ENCODE measurements at places on chromosomes 6 and 20.

GRCh38 chr6:36128073-36128472, 2.2 kb upstream of the MAPK13 start:
- no peak for DNase-seq

DNA sequence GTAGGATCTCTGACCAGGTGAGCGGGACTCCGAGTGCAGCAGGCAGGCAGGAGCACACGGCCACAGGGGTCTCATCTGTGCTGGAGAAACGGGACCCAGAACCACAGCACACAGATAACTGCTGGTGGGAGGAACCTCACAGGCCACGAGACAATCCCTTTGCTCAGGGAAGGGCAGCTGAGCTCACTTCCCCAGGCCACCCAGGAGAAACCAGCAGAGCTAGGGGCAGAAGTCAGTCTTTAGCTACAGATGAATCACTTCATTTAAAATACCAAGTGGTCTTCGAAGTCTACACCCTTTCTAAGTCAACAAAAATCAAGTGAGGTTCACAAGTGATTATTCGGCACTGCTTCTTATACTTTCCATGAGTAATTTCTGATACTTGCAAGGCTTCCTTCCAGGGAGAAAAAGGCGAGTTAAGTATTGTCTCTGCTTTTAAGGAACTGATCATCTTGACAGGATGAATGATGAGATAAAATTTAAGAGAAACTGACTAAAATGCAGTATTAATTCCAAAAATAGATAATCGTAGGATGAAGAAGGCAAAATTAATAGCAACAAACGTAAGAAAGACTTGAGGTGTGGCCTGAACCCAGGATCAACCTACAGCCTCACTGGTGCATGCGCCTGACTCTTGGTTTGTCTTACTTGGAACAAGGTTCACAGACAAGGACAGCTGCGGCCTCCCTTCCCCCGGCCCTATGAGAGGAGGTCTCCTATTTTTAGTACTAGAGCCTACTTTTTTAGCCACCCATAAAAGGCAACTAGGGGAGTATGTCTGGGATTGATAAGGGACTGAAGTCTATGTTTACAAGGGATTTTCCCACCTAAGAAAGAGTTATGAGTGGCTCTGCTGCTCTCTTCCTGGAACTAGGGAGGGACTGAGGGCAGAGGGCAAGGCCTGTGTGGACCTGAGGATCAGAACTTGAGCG, 233.6 kb downstream of the TTLL2 start:
- DNase-seq, result no peak

GRCh38 chr6:33604941-33605854, 15.9 kb upstream of the ITPR3 start:
- DNase-seq, result peak; percentile 34

GRCh38 chr20:37071481-37071911, 24.3 kb downstream of the RBL1 start:
- DNase-seq, result peak; percentile 55

DNA sequence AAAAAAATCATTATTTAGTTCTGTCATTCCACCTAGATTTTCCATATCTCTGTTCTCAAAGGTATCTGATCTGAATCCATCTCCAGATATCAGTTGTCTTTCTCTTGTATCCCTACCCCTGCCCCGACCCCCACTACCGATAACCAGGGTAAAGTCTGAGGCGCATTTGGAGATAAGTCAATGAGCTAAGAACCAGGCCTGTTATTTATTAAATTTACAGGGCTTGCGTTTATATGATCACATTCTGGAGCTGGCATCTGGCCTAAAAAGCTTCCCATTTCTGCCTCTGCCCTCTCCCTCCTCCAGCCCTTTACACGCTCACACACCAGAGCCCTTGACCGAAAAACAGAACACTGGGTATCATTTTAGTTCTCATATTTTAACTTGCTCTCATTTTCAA, 144.7 kb downstream of the ALDH8A1 start:
- no peak for DNase-seq

GRCh38 chr6:72974276-72974675, 251.0 kb downstream of the KHDC1L start:
- no peak for DNase-seq

- DNase-seq, result no peak
Observed at GRCh38 chr6:32132110-32132509, 2.0 kb upstream of the FKBPL start.

GRCh38 chr6:103255132-103255531, 1604.6 kb downstream of the HACE1 start:
- no peak for DNase-seq

GRCh38 chr6:137121401-137121997, 51.9 kb downstream of the IL22RA2 start:
- no peak for DNase-seq

GRCh38 chr6:141482796-141483597, 649.7 kb upstream of the GJE1 start:
- DNase-seq, result peak; percentile 66

All from fibroblast of mammary gland (primary cell).